ENCODE measurements at places on chromosomes 3 and 15.

DNA sequence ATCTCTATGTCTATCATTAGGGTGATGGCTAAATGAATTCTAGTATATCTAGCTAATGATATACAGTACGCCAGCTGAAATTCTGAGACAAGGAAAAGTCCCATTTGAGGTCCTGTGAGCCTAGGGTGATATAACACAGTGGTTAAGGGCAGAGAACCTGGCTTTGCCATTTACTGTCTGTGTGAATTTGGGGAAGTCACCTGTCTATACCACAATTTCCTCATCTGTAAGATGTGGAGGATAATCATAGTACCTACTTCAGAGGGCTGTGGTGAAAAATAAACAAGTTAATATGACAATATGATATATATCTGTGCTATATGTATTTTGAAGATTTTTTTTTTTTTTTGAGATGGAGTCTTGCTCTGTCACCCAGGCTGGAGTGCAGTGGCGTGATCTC is 9.8 kb upstream of the ANKDD1A start:
- no peak for DNase-seq

DNA sequence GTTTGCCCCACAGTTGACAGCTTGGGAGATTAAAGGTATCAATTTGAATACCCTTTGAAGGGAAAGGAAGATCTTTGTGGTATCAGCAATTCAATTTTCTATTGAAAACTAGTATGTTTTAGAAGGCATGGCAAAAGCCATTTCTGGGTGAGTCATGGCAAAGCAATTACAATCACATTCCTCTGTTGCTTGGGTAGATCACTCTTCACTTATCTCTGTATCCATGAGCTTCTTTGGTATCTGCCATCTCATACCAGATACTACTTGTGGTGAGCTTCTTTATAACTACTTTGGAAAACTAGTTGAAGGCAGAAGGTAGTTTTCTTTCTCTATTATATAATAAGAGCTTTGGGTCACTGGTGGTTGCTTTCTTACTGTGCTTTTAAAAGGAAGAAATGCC is 28.3 kb upstream of the LSAMP start:
- no peak for DNase-seq

DNA sequence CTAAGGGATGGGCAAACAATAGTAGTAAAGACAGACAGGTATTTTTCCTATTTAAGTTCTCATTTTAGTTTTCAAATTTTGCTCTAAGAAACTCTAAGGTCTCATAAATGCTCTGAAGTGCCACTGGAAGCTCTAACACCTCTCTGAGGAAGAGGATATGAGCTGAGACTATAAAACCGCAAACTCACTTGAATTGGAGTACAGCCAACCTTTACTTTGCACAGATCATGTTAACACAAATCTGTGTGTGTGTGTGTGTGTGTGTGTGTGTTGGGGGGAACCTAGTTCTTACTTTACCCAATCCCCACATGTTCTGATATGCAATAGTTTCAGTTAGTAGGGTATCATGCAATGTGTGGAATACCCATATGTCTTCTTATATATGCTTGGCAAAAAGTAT is 446.8 kb downstream of the CHL1 start:
- DNase-seq: no peak

DNA sequence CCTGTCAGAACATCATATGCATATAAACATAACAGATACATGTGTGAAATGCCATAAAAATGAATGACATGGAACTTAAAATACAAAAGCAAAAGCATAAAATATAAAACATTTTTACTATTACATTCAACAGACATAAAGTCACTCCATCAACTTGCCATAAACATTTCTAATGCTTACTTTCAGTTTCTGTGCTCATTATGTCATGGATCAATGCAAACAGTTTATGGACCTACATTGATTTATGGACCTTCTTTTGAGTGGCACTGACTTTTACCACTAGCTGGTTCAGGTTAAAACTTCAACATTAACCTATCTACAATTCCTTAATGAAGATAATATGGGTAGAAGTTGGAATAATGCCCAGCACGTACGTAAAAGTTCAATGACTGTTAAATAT is 577.4 kb upstream of the LMCD1 start:
- no peak for DNase-seq

DNA sequence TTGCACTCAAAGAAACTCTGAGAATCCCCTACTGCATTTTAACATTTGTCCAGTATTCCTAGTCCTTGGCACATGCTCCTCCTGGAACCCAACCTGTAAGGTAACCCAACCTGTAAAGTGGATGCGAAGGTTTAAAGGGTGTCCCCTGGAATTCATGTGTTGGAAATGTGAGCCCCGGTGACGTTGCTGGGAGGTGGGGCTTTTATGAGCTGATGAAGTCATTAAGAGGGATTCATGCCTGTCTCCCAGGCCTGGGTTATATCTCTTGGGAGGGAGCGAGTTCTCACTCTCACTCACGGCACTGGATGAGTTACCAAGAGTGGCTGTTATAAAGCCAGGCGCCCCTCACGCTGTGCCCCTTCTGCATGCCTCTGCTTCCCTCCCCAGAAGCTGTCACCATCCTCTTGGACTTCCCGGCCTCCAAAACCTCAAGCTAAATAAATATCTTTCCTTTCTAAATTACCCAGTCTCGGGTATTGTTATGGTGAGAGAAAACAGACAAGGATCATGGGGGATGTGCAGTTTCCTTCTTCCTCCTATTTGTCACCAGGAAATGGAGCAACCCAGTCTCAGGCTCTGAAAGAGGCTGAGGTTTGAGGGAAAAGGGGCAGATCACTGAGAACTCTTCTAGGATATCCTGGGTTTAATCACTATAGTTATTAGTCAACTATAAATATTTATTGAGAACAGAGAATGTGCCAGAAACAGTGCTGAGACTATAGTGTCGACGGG is 7.6 kb downstream of the XXYLT1 start:
- DNase-seq: no peak

GRCh38 chr3:81871358-81872155 is 110.1 kb upstream of the GBE1 start:
- DNase-seq: no peak

- DNase-seq: no peak
Measured at GRCh38 chr3:59286791-59287531, 237.1 kb upstream of the CFAP20DC start.

DNA sequence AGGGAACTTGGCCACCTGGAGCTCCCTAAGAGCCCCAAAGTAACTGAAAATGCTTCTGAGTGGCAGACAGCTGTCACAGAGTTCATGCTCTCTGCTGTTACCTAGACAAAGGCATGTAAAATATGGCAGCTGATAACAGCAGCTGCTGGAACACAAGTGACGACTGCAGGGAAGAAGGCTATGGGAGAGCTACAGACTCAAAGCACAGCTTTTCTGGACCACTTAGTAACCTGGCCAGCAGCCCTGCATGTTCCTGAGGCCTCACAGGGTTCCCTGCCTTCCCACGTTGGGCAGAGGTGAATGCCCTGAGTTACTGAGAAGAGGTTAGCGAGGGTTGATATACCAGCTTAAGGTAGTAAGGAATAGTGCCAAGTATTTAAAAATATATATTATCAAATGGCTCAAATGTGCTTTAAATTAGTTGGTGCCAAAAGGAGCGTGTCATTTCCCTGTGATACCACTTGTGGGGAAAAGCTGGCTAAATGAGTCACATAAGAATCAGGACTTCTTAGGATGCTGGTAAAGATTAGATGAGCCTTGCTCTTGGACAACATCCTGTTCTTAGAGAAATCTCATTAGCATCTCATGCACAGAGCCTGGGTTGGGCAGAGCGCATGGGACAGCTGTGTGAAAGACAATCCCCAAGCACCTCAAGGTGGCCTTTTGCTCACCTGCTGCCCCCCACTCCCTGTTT is 76.4 kb upstream of the SCN5A start:
- DNase-seq: no peak

- DNase-seq: peak; percentile 48
Measured at GRCh38 chr15:70480196-70480856, 283.0 kb downstream of the UACA start.

DNA sequence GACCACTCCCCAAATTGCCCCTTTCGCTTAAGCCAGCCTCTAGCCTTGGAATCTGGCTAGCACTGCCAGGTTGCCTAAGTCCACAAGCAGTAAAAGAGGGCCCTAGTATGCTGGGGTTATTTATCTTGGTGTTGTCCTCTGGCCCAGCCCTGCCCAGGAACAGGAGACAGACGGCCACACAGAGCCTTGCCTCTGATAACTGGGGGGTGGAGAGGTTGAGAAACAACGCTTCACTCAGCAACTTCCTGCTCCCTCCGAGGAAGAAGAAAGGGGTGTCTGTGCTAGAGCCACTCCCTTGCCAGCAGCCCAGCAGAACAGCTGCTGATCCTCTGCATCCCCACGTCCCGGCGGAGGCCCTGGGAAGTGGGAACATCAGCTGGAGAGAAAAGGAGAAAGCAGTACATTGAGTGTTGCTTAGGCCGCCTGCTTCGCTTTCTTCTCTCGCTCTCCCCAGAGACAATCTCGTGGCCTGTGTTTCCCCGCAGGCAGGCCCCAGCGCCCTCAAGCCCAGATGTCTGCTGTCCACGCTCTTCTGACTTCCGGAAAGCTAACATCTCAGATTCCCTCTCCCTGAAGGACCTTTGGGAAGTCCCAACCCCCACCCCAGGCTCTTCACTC is 22.6 kb upstream of the C3orf70 start:
- DNase-seq: no peak

- no peak for DNase-seq
Measured at GRCh38 chr3:178851564-178851963, 220.0 kb downstream of the ZMAT3 start.

DNA sequence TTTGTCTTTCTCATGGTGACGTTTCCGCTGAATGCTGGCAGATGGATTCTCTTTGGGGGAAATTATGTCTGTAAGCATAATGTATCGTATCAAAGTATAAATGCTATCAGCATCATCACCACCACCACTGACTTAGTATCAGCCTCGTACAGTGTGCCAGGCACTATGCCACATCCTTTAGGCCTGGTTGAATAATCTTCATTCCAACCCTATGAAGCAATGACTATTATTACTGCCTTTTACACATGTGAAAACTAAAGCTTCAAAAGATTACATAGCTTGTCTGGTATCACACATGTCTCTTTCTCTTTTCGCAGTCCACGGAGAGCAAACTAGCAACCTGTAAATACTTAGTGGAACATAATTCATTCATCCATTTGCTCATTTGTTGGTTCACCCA is 166.7 kb upstream of the PRICKLE2 start:
- DNase-seq: no peak

DNA sequence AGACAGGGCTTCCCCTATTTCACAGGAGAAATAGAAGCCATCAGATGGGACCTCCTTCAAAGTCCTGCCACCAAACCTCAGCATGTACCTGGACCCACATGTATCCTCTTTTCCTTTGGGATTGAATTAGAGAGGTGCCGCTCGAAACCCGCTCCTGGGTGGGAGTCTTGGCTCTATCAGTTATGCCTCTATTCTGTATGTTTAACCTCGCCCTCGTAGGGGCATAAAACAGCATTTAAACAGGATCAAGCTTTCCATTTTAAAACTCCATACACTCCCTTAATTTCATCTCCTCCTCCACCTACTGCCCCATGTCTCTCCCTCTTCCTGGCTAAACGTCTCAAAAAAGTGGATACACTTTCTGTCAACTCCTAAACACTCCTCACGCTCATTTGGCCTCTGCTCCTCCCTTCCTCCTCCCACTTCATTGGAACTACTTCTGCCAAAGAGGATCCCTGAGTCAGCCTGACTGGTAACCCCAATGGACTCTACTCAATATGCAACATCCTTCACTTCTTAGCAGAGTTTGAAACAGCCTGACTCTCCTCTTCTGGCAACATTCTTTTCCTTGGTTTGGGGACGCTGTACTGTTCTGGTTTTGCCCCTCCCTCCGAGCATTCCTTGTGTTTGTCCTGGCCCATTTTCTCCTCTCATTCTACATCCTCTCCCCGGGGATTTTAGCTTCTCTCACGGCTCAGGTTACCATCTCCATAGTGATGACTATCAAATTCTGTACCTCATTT is 23.0 kb upstream of the MUC20 start:
- DNase-seq: no peak

DNA sequence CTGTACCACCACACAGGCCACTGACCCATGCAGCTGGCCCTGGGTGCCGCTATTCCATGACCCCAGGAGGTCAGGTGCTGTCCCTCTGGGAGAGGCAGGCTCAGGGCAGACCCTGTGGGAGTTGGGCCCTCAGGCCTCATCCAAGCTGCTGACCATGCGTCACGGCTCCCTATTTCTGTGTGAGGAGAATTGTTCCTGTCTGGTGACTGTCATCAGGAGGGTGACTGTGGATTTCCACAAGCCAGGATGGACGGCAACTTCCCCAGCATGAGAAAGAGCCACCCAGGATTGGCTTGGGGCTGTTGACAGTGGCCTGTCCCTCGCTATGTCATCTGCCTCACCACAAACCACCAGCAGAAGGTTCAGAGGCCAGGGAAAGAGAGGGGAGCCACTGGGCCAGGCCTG is 41.4 kb downstream of the ZDHHC19 start:
- DNase-seq: no peak

GRCh38 chr15:40333922-40334492 is 6.7 kb downstream of the CCDC9B start:
- DNase-seq: no peak

DNA sequence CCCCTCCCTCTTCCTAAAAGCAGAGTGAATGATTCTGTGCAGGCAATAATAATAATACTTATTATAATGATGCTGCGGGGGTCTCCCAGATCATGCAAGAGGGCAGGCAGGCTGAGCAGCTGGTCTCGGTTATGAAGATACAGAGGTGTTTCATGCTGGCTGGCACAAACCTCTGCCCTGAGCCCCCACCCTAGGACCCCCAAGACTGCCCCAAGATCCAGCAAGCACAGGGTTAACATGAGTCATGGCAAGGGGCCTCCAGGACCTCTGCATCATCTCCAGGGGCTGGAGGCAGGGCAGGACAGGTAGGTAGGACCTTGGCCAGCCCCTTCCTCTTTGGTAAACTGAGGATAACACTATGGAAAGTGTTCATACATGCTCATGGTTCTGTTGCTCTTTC is 2.7 kb downstream of the MGLL start:
- DNase-seq: no peak

GRCh38 chr3:4351164-4351855 is 48.1 kb downstream of the SETMAR start:
- peak; percentile 1 for DNase-seq

DNA sequence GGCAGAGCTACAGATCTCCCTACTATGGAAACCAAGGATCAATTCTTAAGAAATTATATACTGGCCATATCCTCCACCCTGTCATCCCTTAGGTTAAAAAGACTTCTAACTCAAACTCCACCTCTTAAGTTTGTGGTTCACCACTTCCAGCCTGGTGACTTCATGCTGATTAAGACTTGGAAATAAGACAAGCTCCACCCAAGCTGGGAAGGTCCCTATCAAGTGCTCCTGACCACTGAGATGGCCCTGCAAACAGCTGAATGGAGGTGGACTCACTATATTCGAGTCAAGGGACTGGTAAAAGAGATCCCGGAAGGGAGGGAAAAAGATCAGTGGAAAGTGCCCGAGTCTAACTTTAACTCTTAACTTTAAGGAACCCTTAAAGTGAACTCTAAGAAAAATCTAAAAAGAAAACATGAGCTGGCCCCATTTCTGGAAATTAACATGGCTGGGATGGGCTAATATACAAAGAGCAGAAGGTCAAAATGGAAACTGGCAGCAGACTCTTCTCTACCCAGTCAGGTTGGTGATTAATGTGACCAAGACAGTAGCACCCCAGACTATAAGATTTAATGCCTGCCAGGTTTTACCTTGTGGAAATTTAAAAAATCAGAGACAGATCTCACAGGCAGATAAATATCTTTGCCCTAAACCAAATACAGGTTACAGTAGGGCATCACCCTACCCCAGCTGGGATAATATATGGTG is 43.9 kb downstream of the PPCDC start:
- DNase-seq: no peak
